HepG2 (cell line): ENCODE measurements at places on chromosomes 2 and 18.

- DNase-seq: no peak
Observed at GRCh38 chr2:104865096-104865470, 11.2 kb downstream of the POU3F3 start.

DNA sequence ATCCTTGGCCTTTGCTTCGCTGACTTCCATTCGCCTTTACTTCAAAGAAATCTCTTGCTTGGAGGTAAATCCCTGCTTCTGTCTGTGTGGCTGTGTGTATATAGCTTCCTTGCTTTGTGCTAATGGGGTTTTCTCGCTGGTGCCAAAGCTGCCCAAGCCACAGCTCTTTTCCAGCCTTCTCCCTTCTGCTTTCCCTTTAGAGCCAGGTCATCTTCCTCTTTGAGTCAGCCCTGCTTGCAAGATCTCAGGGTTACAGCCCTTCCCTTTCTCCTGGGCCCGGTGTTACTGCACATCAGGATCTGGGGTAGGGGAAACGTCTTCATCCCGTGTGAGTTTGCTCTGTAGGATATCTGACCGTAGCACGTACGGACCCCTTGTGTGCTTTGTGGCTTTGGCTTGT lies 19.1 kb downstream of the EIF4E2 start:
- DNase-seq: no peak

- no peak for DNase-seq
Observed at GRCh38 chr2:205660521-205661124, 21.7 kb upstream of the NRP2 start.

- DNase-seq: no peak
Observed at GRCh38 chr2:84885111-84885510, 4.2 kb upstream of the TRABD2A start.

DNA sequence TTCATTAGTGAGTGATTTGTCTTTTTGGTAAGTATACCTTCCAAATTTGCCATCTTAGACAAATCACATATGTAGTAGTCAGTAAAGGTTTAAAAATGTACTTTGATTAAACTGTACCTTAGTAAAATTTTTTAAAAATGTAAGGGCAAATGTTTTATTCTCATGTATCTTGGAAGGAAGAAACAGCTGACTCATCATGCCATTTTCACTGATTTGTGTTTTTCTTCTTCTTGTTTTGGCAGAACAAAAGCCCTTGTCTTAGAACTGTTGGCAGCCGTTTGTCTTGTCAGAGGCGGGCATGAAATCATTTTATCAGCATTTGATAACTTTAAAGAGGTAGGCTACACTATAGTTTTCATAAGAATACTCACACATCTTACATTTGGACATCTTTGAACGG lies 136.5 kb downstream of the PRPF40A start:
- DNase-seq: no peak

DNA sequence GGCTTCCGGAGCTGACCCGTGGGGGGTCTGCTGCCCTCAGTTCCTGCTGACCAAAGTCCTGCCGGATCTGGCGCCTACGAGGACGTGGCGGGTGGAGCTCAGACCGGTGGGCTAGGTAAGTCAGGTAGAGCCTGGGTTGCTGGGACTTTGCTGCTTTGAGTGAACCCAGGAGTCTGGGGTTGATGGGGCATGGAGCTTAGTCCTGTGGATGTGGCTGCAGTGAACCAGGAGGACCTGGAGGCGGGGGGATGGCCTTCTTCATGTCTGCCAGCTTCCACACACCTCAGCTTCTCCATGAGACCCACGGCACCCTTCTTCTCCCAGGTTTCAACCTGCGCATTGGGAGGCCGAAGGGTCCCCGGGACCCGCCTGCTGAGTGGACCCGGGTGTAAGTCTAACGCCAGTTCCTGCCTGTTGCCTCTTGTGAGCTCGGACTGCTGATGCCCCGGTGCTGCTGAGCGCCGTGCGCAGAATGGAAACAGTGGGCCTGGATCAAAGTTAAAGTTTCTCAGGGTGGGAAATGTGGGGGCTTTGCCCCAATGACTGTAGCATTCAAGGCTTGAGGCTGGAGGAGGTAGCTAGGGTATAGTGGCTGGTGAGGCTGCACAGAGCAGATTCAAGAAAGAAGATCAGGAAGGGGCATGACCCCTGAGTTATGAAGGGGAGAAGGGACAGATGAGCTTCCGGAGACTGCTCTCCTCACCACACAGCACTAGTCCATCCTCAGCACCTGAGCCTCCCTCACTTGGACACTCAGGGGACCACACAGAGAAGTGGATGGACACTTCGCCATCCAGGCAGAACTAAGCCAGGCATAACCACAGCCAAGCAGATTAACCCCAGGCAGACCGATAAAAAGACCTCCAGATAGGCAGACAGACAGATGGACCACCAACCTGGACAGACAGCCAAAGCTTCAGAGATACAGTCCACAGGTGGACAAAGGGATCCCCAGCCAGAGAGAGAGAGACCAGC lies 17.3 kb downstream of the PTPN18 start:
- no peak for DNase-seq

- DNase-seq: no peak
Observed at GRCh38 chr18:57121542-57122112, 25.3 kb upstream of the BOD1L2 start.

GRCh38 chr2:189836644-189837043 lies 52.4 kb downstream of the PMS1 start:
- no peak for DNase-seq

DNA sequence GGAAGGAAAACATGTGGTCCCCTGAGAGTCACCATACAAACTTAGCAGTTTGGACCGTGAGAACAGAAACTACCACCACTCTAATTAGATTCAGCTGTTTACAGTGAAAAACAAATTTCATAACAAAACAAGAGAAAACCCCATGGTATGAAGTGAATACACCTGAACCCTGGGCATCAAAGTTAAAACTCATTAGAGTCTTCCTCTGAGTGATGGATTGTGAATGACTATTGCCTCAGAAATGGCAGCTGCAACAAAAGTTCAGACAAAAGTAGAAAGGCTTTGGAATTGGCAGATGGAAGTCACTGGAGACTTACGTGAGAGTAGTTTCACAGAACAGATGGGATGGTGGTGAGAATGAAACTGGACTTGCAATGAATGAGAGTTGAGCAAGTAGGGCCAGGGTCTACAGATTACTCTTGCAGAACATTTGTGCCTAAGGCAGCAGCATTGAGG lies 98.0 kb downstream of the AAK1 start:
- DNase-seq: no peak

DNA sequence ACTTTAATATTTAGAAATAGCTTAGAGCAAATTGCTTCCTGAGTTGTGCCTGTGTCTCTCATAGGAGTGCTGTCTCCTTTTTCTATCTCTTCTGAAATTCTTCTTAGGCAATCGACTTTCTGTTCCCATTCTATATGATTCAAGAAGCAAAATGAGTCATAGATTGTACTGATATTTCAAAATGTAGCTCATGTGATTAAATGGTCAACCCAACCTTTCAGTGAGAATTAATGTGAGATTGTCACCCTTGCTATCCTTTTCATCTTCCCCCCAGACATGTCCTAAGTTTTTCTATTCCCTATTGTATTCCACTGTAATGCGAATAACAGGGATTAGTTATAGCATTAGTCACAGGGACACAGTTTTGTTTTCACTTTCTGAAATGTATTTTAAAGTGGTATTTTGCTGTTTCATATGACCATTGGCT lies 413.6 kb downstream of the THSD7B start:
- DNase-seq: no peak

DNA sequence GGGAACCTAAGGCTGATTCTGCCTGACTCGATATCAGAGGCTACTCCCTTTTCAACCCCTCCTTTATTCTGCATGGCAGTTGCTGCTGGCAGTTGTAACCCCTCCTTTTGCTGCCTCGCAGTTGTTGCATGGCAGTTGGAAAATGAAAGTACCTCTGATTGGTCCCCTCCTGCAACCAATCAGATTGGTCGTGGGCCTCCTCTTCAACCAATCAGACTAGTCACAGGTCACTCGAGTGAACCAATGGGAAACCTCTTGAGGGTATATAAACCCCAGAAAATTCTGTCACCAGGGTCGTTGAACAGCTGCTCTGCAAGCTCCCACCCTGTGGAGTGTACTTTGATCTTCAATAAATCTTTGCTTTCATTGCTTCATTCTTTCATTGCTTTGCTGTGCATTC lies 294.3 kb upstream of the SLC8A1 start:
- DNase-seq: peak; percentile 52

DNA sequence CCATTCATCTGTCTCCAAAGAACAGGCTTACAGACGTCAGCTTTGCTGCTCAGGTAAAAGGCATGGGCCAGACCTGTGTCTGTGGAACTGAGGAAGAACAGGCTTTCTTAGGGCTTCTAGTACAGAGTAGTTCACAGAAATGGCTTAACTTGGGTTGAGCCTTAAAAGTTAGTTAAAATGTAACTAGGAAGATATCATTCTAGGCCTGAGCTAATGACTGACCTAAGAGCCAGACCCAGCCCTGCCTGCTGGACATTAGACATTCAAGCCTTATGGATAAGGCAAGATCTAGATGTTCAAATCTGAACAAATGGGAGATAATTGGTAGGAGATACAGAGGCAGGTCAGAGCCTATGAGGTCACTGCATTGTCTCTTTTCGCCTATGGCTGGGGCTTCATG lies 73.9 kb upstream of the SLC14A2 start:
- DNase-seq: no peak

DNA sequence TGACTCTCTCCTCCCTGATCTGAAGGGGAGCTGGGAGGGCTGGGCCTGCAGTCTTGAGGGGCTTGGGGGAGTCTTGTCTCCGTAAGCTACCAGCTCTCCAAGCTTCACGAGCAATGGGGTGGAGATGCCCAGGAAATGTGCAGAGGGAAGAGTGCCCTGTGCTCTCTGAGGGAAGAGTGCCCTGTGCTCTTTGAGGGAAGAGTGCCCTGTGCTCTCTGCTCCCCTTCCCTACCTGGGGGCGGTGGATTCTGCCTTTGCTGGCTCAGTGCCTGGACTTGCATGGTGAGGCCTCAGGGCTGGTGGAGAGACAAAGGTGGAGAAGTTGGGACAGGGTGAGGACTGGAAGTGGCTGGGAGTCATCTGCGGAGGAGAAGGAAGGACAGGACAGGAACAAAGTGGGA lies 72.7 kb downstream of the TWIST2 start:
- DNase-seq: no peak

GRCh38 chr18:8856769-8857393 lies 151.5 kb downstream of the MTCL1 start:
- DNase-seq: no peak

GRCh38 chr2:149129433-149129832 lies 90.9 kb downstream of the LYPD6B start:
- no peak for DNase-seq

- DNase-seq: no peak
Observed at GRCh38 chr2:142178604-142179003, 47.8 kb upstream of the LRP1B start.

- no peak for DNase-seq
Observed at GRCh38 chr2:159128191-159128590, 158.3 kb downstream of the WDSUB1 start.

GRCh38 chr2:128420776-128421175 lies 102.1 kb upstream of the HS6ST1 start:
- DNase-seq: no peak

- no peak for DNase-seq
Observed at GRCh38 chr2:195486520-195486919, 170.5 kb upstream of the SLC39A10 start.

GRCh38 chr2:121175326-121175725 lies 109.7 kb downstream of the TFCP2L1 start:
- DNase-seq: no peak

DNA sequence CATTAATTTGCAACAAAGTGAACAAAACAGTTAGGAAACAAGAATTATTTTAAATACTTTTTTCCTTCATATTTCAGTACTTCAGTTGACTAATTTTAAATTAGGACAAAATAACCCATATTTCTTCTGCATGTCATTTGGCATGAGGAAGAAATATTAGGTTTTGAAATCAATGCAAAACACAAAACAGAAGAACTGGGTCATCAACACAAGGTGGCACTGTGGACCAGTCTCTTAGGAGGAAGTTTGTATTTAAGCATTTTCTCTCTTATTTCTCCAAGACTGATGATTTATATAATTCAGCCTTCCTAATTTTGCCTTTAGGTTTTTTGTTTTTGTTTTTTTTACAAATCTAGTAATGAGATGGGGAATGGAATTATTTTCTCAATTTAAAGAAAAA lies 352.8 kb upstream of the KCNH7 start:
- DNase-seq: peak; percentile 24

DNA sequence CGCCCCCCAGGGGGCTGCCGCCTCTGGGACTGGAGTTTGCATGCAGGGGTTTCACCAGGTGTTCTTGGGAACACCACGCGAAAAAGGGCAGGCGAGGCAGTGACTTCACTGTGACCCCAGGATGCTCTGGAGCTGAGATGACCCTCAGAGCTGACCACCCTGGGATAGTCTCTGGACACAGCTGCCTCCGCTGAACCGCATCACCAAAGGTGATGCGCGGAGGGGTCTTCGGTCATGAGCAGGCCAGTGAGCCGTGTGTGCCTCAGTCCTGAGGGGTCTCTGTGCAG lies 17.5 kb downstream of the GPR35 start:
- DNase-seq: no peak

GRCh38 chr2:126963390-126963789 lies 64.7 kb downstream of the TEX51 start:
- DNase-seq: no peak

DNA sequence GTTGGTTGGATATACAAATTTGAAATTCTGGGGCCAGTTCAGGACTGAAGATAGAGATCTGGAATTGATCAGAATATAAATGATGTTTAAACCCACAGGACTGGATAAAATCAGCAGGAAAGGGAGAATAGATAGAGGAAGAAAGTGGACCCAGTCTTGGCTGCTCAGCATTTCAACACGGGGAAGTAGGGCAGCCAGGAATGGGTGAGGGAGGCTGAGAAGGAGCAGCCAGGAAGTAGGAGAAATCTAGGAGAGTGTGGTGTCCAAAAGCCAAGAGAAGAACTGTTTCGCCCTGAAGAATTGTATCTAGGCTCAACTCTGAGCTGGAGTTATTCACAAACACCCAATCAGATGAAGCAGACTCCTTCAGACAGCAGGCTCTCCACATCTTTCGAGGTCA lies 197.9 kb downstream of the CDCA7 start:
- no peak for DNase-seq

DNA sequence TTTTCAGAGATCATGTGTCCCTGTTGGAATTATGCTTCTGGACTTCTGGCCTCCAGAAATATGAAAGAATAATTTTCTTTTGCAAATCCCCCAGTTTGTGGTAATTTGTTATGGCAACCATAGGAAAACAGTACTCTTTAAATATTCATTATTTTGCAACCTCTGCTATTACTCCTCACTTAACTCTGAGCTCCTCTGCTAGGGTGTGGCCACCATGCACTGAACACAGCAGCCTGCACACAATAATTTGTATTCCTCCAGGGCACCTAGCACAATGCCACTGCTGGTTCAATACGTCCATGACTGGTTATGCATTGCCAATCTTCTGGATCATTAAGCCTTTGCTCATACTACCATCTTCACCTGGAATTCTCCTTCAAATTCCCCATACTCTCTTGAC lies 232.0 kb downstream of the CNTNAP5 start:
- no peak for DNase-seq

GRCh38 chr18:49970319-49970718 lies 157.0 kb upstream of the ACAA2 start:
- DNase-seq: no peak

DNA sequence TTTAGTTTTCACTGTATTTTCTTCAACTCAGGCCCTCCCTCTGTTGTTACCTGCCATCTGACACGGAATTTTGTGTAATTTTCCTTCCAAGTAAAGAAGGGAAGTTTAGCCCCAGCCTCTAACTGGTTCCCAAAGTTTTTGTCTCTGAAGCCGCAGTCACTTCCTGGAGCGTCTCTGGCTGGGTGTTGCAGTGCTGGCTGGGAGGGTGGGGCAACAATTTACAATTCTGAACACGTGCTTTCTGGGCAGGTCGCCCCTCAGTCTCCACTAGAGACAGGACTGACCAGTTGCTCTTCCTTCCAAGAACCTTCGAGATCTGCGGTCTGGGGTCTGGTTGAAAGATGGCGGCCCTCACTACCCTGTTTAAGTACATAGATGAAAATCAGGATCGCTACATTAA lies 3.5 kb downstream of the CNDP2 start:
- no peak for DNase-seq
